ENCODE measurements at places on chromosomes 16 and 17. TPM values are rescaled to one million over a fixed set of nuclear protein-coding genes. Genes with fewer than 3 reads are reported as not detected.
A peak's percentile ranks its signal among the peaks of the same experiment; 100 is the strongest.

The AOC2 gene
- total RNA-seq = 3.6 TPM

The KRT16 gene
- not detected for total RNA-seq

The FOXN1 gene
- not detected for total RNA-seq

The HOXB8 gene
- not detected for total RNA-seq

The AXIN2 gene
- total RNA-seq = 3.6 TPM

The MT1F gene
- 7.5 TPM for total RNA-seq

The PYY gene
- not detected for total RNA-seq

The CANT1 gene
- total RNA-seq = 57.0 TPM

The HOXB6 gene
- not detected for total RNA-seq

The ABCA6 gene
- 0.08 TPM for total RNA-seq

The PRSS21 gene
- 1.8 TPM for total RNA-seq

- no peak for DNase-seq
Measured at GRCh38 chr16:89953671-89954406, 5.3 kb downstream of the DEF8 start.

GRCh38 chr17:43574896-43575525 lies 28.9 kb upstream of the ETV4 start:
- no peak for DNase-seq

- DNase-seq = no peak
Measured at GRCh38 chr16:80300876-80301275, 239.9 kb upstream of the DYNLRB2 start.

DNA sequence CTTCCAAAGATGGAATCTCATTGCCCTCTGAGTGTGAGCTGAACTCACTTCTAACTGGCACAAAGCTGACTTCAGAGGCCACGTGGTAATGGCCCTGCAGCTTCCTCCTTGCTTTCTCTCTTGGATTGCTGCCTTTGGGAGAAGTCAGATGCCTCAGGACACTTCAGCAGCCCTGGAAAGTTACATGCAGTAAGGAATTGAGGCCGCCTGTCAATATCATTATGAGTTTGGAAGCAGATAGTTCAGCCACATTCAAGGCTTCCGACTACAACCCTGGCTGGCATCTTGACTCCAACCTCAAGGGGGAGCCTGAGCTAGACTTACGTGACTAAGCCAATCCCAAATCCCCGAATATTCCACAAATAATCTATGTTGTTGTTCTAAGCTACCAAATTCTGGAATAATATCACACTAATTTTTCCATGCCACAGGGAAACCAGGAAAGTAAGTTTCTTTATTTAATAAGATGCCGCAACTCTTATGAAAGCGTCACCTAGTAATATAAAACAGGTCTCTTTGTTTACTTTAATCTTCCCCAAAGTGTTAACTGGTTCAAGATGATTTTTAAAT lies 13.6 kb downstream of the CEP20 start:
- no peak for DNase-seq

DNA sequence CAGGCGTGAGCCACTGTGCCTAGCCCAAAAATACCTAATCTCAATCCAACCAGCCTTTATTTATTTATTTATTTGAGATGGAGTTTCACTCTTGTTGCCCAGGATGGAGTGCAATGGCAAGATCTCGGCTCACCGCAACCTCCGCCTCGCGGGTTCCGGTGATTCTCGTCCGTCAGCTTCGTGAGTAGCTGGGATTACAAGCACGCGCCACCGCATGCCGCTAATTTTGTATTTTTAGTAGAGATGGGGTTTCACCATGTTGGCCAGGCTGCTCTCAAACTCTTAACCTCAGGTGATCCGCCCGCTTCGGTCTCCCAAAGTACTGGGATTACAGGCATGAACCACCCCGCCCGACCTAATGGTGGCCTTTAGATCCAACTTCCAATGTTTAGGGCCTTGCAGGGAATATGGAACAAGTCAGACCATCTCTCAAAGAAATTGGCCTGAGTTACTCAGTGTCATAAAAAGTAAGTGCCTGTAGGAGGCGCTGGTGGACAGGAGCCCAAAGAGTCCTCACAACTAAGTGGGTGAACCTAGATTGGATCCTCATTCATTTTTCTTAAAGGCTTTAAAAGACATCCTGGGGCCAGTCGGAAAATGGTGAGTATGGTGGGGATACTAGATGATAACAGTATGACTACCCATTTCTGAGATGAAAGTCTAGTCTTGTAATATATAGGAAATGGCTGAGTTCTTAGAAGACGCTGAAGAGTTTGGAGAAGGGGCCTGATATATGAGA lies 4.6 kb downstream of the ZSCAN10 start:
- DNase-seq = peak; percentile 61

GRCh38 chr17:58755269-58755576 lies 431 bp upstream of the PPM1E start:
- DNase-seq = no peak

- DNase-seq = no peak
Measured at GRCh38 chr16:14371778-14372431, 258.2 kb downstream of the PARN start.

DNA sequence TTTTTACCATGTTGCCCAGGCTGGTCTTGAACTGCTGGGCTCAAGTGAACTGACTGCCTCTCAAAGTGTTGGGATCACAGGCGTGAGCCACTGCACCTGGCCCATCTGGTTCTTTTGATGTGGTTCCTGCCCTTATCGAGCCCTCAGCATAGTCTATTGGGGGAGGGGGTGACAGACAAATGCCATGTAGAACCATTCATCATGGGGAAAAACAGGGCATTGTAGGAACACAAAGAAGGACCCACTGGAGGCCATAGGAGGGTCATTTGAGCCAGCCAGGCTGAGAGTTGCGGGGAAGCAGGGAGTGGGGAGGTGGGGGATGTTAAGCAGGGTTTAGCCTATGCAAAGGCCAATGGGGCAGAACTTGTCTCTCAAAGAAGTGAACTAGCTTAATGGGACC lies 11.9 kb downstream of the SEC14L5 start:
- no peak for DNase-seq

GRCh38 chr16:46900455-46901235 lies 16.5 kb downstream of the GPT2 start:
- no peak for DNase-seq

GRCh38 chr16:19542138-19542821 lies 13.2 kb upstream of the VPS35L start:
- DNase-seq = no peak

GRCh38 chr17:82388223-82388921 lies 16.8 kb downstream of the UTS2R start:
- no peak for DNase-seq

DNA sequence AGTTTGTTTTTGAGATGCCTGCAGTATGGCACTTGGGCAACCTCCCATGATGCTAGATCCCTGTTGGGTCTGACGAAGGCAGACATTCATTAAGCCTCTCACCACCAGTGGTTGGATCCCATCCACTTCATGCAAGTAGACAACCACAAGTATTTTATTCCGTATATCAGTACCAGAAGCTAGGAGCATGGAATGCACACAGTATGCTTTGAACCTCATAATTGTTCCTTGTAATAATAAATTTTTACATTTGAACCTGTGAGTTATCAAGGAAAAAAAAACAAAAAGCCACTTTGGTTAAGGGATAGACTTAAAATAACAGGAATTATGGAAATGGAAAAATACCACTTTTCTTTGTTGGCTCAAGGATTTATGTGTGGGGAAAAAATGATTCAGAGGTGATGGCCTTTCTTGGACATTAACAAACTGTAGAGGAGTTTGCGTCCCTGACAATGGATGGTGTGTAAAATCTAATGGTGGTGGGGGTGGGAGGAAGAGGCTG lies 107.1 kb upstream of the KCNJ16 start:
- DNase-seq = no peak

- no peak for DNase-seq
Measured at GRCh38 chr16:12628536-12628935, 175.2 kb downstream of the CPPED1 start.

DNA sequence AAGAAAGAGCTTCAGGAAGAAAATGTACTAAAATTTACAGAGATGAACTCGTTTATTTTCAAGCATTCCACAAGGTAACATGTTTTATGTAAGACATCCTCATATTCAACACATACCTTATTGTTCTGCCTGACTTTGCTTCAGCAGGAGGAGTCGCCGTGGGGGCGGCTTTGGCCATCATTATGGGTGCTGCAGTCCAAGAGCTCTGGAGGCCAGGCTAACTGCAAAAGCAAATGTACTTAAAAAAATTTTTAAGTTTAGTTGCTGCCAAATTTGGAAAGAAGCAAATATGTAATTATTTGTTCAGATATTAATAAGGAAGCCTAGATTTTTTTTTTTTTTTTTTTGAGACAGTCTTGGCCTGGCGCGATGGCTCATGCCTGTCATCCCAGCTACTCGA lies 4.1 kb upstream of the SPG7 start:
- no peak for DNase-seq

GRCh38 chr16:50338371-50339231 lies 30.2 kb downstream of the BRD7 start:
- DNase-seq = no peak

DNA sequence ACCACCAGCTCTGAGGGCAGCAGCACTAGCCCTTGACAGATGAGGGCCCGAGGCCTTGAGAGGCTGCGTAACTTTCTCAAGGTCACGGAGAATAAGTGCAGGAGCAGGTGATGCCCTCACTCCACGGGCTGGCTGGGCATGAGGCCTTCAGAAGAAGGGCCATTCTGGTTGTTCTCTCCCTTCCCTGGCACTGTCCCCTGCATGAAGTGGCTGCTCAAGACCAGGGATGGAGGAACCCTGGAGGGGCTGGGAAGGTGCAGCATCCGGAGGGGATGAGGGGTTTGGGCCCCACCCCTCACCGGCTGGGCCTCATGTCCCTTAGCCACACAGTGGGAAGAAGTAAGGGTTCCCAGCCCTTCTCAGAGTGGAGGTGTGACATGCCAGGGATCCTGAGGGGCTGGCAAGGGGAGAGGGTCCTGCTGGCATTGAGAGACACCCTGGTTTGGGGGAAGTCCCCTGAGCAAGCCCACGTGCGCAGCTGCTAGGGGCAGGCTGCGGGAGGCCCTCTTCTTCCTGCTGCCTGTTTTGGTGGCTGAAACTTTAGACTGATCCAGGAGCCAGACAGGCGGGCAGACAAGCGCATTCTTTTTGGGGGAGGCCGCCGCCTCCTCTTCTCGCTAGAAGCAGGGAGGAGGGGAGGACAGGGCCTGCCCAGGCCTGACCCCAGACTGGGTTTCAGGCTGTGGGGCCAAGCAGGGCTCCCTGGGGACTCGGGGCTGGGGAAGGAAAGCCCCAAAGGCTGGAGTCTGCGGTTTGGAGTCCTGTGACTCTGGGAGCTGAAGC lies 74.0 kb downstream of the N4BP1 start:
- no peak for DNase-seq

DNA sequence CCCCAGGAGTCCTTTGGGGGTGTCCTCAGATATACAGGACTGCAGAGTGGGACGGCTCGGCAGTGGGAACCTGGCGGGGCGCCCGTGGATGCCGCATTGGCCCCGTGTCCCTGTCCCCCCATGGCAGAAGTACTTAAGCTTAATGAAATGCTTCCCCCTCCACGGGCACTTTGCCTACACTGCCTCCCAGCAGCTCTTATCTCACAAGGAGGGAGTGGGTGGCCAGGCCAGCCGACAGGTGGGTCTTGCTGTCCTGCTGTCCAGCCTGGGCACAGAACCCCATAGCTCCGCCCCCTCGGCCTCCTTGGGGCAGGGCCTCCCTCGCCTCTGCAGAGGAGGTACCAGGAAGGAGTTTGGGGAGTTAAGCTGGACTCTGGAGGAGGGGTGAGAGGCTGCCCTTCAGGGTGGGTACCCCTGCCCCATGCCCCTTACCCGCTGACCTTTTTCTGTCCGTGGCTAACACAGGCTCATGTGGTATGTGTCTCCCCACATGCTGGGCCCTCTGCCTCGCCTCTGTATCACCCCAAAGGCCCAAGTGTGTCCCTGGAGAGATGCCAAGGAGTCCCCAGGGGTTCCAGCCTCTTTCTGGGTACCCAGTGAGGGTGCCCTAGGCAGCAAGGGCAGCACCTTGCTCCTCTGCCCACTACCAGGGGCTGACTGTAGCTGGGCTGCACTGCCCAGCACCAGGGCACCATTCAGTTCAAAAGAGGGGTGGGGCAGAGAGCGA lies 8.7 kb downstream of the THRA start:
- no peak for DNase-seq

- DNase-seq = no peak
Measured at GRCh38 chr16:67782567-67783352, 23.6 kb downstream of the RANBP10 start.

DNA sequence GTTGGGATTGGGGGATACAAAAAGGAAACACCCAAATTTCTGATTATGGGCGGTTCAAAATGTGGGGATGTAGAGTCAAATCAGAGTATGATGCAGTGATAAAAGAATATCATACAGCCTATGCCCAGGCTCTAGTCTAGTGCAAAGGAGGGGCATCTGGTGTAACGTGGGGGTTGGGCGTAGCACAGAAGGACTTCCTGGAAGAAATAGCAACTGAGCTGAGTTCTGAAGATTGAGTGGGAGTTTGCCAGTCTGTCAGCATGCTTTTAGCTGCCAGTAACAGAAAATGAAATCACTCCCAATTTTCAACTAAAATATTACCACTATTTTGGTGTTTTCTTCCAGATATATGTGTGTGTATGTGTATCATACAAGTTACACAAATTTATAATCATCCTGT lies 196.9 kb downstream of the SPECC1 start:
- no peak for DNase-seq

DNA sequence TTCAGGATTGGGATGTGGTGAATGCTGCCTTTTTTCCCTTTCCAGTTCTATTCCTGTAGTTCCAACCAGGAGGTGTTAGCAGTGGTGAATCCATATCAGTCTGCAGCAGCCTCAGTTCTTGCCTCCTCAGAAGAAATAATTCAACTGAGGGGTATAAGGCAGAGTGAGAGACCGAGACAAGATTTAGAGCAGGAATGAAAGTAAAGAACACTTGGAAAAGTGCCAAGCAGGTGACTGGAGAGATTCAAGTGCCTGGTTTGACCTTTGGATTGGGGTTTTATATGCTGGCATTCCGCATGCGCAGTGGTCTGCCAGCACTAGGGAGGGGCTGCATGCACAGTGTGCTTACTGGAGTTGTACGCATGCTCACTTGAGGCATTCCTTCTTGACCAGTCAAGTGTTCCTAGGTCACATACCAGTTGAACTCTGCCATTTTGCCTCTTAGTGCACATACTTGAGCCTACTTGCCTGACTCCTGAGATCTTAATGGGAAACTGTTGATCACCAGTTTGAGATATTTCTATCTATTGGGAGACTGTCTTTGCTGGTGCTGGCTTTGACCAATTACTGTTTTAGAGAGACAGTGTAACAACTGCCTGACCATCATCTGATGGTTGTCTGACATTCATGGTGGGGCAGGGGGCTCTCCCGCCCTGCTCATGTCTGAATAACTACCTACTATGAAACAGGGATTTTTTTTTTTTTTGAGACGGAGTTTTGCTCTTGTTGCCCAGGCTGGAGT lies 680 bp upstream of the CCL15 start:
- no peak for DNase-seq

GRCh38 chr17:56111706-56112485 lies 41.4 kb upstream of the ANKFN1 start:
- DNase-seq = no peak

- peak; percentile 68 for DNase-seq
Measured at GRCh38 chr17:49694847-49695697, 12.7 kb downstream of the SLC35B1 start.

- DNase-seq = no peak
Measured at GRCh38 chr17:29091606-29092289, 48.8 kb downstream of the PIPOX start.
